ENCODE measurements at places on chromosomes 16 and 17.
A peak's percentile ranks its signal among the peaks of the same experiment; 100 is the strongest.

- H3K36me3 ChIP-seq, result peaks cover 6% of the 10 kb centered on the region
- no peaks in the 10 kb centered on the region for H3K27me3 ChIP-seq
- no peak overlapping the region for H3K27ac ChIP-seq
These were observed 211.1 kb upstream of the CHMP6 start for GRCh38 chr17:80780381-80781198.

- no peaks in the 10 kb centered on the region for H3K36me3 ChIP-seq
- DNase-seq, result no peak
- H3K4me3 ChIP-seq, result no peak overlapping the region
- H3K27ac ChIP-seq, result no peak overlapping the region
- H3K27me3 ChIP-seq, result peaks cover 16% of the 10 kb centered on the region
- H3K4me1 ChIP-seq, result no peaks in the 10 kb centered on the region
These were observed 27.0 kb downstream of the GNGT2 start for GRCh38 chr17:49183341-49183740.

GRCh38 chr17:81656118-81656743, at the start of gene PDE6G:
Gene PDE6G (minus strand): TSS chr17:81656542. CDS start chr17:81653305, 3,237 bp downstream.
- DNase-seq, result no peak
- no peak within 1 kb of the TSS for H3K27ac ChIP-seq
- H3K27me3 ChIP-seq, result peaks cover 30% of the 10 kb centered on the region

DNA sequence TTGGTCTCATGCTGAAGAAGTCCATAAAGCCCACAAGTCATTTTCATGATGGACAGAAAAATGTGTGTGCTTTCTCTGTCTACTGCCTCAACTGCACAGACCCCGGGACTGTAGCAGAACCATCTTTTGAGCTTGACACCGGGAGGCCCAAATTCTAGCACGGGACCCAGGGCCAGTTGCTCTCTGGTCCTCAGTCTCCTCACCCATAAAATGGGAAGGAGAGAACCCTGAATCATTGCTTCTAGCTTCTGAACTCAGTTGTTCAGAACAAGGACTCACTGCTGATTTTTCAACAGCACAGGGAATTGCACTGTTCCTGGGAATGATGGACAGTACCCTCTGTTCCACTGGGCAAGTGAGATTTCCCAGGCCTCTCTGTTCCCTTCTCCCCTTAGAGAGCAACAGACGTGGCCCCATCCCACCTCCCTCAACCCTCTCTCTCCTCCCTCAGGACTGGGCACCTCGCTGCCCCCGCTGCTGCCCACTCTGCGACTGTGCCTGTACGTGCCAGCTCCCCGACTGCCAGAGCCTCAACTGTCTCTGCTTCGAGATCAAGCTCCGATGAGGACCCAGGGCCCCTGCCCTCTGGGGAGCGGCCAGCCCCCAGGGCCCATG, 2.2 kb upstream of the ALDOA start:
- no peak for DNase-seq
- peaks cover 17% of the 10 kb centered on the region for H3K36me3 ChIP-seq
- H3K27me3 ChIP-seq, result no peaks in the 10 kb centered on the region
- H3K27ac ChIP-seq, result peak overlapping the region; percentile 100
- peak overlapping the region; percentile 93 for H3K4me3 ChIP-seq
